GM23338 (cell line): ENCODE measurements at places on chromosomes 16 and 17.

DNA sequence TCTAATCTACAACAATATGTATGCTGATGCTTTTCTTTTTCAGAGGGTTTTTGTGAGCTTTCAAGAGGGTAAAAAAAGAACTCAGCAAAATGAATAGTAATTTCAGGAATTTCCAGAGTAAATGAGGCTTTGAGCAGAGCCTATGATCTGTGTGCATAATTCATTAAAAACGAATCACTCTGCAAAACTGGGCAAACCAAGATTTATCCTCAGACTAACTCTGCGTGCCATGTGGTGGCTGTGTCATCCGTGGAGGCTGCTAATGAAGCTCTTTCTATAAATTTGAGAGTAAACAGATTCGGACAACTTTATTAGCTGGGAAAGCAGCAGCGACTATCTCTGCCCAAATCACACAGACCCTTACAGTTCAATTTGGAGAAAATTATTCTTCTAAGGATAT, 83.8 kb downstream of the FOXL1 start:
- DNase-seq = no peak

DNA sequence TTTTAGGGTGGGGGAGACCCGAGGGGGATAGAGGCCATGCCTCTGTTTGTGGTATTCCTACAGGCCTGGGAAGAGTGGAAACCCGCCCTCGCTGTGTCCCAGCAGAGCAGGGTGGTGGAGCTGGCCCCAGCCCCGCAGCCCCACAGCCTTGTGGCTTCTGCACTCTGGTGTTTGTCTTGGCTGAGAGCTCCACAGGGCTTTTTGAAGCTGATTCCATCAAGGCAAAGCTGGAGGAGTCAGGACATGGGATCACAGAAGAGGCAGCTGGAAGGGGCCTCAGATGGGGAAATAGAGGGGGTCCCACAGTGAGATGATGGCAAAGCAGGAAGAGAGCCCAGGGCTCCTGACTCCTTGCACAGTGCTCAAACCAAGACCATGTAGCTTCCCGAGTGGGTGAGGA, 5.0 kb upstream of the WFIKKN2 start:
- DNase-seq = no peak

GRCh38 chr16:8720080-8720966, 45.9 kb downstream of the ABAT start:
- peak; percentile 76 for DNase-seq

DNA sequence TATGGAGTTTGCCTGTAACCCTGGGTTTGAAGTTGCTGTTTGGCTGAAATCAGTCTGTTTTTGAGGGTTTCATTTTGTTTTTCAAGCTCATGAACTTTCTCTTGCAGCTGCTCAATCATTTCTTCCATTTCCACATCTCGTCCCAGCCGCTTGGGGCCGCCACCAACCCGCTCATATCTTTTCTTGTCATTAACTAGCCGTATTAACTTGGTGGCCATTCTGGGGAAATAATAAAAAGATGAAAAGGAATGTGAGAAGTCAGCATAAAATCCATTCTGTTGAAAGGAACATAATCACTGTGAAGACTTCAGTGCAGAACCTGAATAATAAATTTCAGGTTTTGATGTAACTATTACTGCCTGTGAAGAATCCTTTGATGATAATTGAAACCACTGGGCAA, 11.5 kb downstream of the RPGRIP1L start:
- peak; percentile 44 for DNase-seq

DNA sequence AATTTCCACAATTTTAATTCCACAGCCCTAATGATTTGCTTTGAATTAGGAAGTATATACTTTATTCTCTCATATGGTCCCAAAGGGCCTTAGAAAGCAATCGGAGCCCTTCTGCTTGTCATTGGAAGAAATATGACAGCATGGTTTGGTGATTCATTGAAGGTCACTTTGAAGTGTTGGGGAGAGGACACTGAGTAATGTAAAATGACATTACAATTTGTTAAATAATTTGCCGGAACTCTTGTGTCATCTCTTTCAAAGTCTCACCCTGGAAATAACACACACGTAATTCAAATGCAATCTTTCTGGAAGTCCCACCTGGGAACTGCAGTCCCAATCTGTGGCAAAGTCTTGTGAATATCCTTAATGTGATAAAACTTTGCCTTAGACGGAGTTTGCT, 59.8 kb downstream of the BMERB1 start:
- DNase-seq = no peak

DNA sequence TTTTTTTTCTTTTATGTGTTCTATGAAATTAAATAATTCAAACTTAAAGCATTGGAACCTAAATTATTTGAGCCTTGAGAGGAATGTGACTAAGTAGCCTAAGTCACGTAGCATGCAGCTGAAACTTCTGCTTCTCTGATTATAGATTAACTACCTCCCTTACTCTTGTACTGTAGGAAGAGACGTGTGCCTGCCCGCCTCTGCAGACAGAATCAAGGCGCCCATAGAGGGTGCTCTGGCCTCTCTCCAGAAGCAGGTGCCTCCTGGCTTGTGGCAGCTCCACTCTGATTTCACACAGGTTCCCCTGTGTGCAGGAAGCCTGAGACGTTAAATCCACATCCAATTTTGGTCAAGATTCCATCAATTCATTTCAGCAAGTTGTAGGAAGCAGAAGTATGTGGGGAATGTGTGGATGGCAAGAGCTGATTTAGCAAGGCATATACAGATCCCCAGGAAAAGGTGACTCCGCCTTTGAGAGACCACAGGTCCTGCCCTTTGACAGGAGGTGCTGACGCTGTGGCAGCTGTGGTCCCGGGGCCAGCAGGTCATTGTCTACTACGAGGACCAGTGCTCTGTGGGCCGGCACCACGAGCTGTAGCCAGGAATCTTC, 1418.8 kb downstream of the CDH11 start:
- peak; percentile 41 for DNase-seq

DNA sequence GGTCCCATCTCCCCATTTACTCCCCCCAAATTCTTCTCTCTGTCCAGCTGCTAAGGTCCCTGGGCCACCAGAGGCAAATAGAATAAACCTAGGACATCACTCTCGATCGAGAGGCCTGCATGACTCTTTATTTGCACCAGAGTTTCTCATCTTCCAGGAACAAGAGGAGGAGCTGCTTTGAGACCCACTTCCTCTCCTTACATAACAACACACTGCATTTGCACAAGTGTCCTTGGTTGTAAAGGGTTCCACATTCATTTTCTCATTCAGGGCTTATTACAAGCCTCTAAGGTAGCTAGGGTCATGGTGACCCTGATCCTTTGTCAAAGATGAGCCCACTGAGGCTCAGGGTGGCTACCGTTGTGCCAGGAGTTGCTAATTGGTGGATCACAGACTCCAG, 38.1 kb upstream of the RHOT1 start:
- no peak for DNase-seq

- no peak for DNase-seq
Measured at GRCh38 chr16:48082516-48082915, 73.3 kb downstream of the ABCC12 start.
